ENCODE measurements at places on chromosomes 7 and 10.

DNA sequence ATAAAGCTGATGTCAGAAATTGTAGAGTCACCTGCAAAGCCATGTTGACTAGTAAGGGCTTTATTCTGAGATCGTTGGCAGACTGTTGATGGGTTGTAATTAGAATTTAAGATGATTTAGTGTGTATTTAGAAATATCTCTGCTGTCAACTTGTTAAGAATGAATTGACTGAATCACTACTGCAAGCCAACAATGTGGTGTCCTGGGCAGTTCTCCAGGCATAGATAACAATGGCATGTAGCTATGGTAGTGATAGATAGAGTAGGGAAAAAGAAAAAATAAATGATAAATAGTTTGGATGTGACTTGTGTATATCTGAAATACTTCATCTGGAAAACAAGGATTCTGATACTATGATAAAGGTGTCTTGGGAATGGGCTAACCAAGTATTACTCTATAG lies 640.2 kb downstream of the ARL4A start:
- DNase-seq, result no peak

GRCh38 chr7:130970196-130970595 lies 236.2 kb upstream of the KLF14 start:
- DNase-seq, result no peak

DNA sequence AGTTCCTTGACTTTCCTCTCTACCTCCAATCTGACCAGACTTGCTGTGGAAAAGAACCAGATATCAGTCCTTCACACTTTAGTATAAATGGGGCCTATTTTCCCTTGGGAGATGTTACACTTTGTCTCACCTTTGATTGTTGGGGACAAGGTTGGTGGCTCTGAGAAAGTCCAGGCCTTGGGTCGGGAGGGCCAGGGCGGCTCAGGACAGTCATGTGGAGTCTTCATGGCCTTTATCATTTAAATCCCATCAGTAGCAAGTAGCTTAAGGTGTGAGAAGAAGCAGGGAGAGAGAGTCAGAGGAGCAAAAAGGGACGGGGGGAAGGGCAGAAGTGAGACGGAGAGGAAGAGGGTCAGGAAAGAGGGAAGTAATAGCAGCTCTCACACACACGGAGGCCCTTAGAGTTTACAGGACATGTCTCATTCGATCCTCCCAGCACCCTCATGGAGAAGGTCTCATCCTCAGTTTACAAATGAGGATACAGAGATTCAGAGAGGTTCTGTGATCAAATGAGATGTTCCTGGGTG lies 40.5 kb downstream of the TBATA start:
- peak; percentile 23 for DNase-seq

DNA sequence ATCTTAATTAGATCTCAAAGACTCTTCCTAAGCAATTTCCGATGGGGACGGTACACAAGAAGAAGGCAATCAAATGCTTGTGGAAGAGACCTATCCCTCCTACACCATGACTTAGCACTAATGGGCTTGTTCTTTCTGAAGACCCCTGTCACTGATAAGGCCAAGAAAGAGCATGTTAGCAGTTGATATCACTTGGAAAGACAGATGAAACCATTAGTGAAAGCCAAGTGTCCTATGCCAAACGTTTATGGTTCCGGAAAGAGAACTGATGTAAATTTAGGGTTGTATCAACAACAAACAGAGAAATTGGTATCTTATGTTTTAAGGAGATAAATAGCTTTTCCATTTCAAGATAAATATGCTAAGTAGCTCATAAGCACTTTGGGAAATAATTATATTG lies 6.5 kb downstream of the UROS start:
- DNase-seq, result peak; percentile 96

DNA sequence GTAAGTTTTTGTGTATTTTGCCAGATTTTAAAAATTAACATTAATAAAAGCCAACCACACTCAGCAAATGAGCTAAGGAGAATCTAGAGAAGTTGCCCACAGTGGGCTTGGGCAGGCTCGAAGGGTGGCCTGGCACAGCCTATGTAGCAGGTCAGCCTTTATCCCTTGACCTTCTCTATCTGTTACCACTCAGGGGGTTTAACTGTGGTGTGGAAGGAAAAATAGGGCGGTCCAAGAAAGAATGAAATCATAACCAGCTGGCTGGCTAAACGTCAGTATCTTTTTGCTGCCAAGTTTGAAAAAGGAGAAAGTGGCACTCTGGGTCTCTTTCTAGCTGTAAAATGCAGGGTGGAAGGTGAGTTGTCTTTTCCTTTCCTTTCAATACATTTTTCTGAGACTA lies 130.3 kb upstream of the ASAH2 start:
- no peak for DNase-seq

DNA sequence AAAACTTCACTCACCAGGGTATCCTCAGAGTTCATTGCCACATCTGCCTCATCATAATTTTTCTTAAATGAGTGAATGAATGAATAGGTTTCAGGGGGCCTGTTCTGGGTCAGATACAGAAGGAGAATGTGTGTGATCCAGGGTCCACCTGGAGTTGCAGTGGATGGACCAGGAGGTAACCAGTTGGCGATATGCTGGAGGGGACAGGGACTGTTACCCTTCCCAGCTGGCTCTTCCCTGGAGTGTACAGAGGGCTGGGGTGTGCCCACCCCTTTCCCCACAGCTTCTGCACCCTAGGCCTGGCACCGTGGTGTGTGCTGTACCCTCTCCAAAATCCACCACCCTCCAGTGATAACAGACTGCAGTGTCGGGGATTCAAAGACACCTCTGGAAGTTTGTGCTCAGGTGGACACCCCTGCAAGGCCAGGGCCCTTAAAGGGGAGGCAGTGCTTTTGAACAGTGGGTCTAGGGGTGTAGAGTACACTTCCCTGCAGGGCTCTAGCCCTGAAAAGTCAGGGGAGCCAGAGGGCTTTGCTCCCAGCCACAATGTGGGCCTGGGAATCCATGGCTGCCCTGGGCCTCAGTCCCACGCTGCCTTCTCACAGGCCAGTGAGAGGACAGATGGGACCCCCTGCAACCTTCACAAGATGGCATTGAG lies 134.4 kb upstream of the UNC5B start:
- no peak for DNase-seq

- no peak for DNase-seq
Measured at GRCh38 chr7:156655251-156655650, 14.7 kb downstream of the RNF32 start.

DNA sequence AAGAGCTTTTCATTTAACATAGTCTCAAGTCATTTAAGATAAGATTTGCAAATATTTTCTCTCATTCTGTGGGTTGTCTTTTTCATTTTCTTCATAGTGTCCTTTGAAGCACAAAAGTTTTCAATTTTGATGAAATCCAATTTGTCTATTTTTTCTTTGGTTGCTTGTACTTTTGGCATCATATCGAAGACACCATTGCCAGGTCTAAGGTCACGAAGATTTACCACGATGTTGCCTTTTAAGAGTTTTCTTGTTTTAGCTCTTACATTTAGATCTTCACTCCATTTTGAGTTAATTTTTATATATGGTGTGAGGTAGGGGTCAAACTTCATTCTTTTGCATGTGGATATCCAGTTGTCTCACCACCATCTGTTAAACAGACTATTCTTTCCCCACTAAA lies 34.7 kb downstream of the TMEM270 start:
- peak; percentile 66 for DNase-seq

DNA sequence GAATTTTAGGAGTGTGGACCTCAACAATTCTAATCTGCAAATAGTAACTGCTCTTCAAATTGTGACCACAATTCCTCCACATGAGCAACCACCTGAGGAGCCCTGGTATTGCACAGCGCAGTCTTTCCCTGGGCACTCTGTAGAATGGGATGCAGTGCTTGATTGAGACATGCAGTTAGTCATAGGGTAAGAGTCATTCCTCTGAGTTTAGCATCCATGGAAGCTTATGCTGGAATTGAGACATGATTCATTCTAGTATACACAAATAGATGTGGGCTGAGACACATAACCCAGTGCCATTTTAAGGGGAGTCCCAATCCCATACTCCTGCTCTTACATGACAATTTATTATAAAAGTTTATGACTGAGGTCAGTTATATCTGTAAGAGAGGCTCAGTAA lies 582.3 kb upstream of the CNTNAP2 start:
- DNase-seq, result no peak

DNA sequence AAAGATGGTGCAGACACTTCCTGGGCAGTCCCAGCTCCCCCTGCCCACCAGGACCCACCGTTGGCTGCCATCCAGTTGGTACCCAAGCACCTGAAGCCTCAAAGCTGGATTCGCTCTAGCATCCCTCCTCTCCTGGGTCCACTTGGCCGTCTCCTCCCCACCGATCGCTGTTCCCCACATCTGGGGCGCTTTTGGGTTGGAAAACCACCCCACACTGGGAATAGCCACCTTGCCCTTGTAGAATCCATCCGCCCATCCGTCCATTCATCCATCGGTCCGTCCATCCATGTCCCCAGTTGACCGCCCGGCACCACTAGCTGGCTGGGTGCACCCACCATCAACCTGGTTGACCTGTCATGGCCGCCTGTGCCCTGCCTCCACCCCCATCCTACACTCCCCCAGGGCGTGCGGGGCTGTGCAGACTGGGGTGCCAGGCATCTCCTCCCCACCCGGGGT lies 14.5 kb upstream of the LIMK1 start:
- no peak for DNase-seq

- DNase-seq, result no peak
Measured at GRCh38 chr10:17735166-17735941, 16.6 kb upstream of the TMEM236 start.

GRCh38 chr10:131729938-131730660 lies 170.7 kb upstream of the PPP2R2D start:
- DNase-seq, result no peak

DNA sequence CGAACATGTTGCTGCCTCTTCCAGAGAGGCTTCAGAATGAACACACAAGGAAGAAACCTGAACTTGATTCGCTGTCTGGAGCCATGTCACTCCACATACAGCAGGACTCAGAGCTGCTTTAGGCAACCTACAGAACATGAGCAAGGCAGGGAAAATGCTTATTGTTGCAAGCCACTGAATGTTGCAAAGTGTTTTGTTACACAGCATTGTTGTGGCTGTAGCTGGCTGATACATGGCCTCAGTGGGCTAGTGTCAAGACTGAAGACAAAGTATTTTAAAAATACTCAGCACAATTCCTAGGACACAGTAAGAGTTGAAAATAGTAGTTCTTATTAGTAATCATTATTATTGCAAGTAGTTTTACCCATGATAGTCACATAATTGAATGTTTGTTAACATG lies 3.1 kb upstream of the CHST15 start:
- DNase-seq, result no peak

GRCh38 chr7:29809533-29810155 lies 3.3 kb downstream of the WIPF3 start:
- DNase-seq, result no peak

- no peak for DNase-seq
Measured at GRCh38 chr10:83012866-83013265, 1126.4 kb upstream of the GHITM start.

DNA sequence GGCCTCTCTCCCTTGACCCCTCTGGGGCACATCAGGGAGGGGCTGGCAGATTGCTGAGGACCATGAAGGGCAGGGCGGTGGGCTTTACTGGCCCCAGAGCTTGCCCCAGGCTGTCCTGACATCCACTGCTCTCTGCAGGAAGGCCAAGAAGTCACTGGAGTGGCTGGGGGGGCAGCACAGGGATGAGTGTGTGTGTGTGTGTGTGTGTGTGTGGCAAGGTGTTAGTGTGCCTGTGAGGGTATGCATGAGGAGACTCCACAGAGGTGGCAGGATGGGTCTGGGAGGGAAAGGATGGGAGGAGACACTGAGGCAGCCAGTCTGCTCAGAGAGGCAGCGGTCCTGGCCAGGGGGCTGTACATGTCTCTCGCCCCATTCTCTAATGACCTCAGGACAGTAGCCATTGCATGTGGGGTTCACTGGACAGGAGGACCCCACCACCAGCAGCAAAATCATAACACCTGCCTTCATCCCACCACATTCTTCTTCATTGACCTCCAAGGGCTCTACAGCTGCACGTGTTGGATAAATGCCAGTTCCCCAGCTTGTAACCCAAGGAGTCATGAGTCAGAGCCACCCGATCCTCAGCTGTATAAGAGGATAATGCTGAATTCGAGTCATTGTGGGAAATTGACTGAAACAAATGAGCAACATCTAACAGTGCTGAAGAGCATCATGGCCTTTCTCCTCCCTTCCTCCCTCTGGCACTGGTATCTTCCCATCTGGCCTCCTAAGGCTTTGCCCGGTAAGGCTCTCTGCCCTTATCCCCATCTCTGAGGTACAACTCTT lies 720.5 kb downstream of the GRID1 start:
- no peak for DNase-seq

- DNase-seq, result peak; percentile 58
Measured at GRCh38 chr7:95391761-95392160, 4.4 kb downstream of the PON3 start.

GRCh38 chr10:129694184-129694583 lies 227.1 kb downstream of the MGMT start:
- DNase-seq, result no peak
